ENCODE measurements at places on chromosomes 5 and 9.

DNA sequence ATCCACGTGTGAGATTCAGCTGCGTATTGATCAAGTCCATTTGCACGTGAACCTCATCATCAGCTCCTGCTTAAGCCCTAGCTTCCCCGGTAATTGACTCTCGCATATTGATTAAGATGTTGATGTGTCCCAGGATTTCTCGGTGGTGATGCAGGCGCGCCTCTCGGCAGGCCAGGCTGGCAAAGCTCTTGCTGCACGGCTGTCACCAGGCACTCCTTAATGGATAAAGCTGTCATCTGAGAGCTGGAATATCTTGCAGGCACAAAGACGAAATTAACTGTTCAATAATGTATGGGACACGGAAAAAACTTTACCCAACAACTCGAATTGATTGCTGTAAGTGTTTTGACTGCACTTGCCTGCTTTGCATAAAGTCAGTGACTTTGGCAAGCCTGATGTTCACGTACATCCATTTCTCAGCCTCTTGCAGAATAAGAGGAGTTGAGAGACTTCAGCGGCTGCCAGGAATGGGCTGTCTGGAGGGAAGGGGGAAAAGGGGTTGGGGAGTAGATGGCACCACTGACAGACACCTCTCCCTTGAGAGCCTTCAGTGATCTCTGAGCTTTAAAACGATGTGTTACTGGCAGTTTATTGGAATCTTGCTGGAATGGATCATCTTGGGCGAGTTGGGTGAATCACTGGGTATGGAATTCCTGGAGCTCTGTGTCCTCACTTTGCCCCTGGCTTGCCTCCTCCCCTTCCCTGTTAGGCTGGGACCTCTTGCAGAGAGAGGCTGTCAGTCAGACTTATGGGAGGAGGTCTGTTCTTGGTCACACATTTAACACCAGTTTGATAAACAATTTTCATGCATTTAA lies 650.3 kb downstream of the CCDC171 start:
- DNase-seq, result no peak

GRCh38 chr5:30050056-30050815 lies 1143.2 kb upstream of the CDH6 start:
- DNase-seq, result no peak

DNA sequence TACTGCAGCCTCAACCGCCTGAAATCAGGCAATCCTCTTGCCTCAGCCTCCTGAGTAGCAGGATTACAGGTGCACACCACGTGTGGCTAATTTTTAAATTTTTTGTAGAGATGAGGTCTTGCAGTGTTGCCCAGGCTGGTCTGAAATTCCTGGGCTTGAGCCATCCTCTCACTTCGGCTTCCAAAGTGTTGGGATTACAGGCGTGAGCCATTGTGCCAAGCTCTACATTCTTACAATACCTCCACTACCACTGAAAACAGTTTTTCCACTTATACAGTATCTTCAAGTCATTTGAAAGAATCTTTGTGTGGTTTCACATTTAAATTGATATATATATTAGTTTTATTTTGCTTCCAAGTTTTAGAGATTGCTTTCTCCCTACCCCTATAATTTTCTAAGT lies 42.6 kb downstream of the LARP1 start:
- DNase-seq, result no peak

DNA sequence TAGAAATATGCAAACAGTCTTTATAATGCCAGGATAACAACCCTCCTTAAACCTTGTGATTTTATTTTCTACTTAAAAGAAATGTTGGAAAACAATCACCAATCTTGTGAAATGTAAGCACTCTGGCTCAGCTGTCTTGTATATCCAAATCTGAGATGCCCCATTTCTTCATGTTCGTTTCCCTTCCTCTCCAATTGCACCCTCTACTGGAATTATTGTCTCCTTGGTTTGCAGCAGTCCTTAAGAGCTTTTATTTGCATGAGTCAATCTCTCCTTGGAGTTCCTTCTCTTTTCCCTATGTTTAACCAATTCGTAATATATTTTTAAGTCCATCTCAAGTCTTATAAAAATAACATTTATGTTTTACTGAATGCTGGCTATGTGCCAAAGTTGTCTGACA lies 362.0 kb upstream of the CDH10 start:
- DNase-seq, result no peak

DNA sequence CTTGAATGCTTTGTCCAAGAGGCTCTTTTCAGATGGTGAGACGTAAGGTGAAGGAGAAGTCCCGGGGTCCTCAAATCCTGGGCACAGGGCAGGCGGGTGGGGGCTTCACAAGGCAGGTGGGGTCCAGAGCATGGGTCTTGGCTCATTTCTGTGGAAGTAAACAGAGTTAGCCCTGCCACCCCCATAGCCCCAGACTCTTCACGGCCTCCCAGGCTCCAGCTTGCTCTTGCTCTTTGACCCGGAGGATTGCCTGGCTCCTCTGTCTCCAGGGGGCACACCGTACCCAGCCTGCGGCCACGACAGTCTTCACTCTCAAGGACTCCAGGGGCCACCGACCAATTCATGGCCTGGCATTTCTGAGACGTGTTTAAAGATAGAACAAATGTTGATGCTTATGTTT lies 28.8 kb upstream of the POMT1 start:
- DNase-seq, result no peak

Measured in activated CD4-positive, alpha-beta T cell treated with anti-CD3 and anti-CD28 coated beads for 48 hours (primary cell).